Umbilical cord (tissue), 2 donors: ENCODE measurements at places on chromosomes 2 and 18.

DNA sequence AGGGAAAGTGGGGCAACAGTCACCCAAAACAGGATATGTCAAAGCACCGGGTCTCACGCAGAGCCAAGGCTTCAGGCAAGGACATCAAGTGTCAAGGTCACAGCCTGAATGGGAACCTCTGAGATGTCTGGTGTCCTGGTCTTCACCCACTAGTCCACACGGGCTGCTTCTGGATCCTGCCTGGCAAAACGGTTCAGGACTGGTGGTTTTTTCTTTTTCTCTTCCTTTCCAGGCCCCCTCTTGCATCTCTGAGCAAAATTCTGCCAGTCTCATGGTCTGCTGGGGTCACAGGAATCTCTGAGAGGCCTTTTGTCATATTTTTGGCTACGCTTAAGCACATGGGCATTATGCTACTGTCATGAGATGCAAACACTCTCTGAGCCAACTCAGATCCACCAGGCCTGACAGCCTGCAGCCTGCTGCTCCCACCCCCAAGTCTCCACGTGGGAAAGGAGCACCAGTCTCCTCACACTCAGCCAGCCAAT, 518.2 kb upstream of the ZEB2 start:
- DNase-seq = peak; percentile 27

DNA sequence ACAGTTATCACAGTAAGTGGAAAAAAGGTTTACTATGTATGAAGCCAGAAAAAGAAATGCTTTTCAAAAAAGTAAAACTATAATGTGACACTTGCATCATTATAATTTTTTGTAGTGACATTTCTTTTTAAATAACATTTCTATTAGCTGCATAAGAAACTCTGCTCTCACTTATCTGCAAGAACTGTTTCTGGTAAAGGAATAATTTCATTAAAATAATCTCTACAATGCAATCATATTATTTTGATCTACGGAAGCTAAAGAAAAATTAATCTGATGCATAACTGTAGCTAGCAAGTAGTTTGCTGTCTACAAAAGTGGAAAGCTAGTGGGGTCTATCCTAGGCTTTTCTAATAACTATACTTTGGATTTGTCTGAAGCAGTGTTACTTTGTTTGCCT, 50.1 kb downstream of the PGAP1 start:
- no peak for DNase-seq

DNA sequence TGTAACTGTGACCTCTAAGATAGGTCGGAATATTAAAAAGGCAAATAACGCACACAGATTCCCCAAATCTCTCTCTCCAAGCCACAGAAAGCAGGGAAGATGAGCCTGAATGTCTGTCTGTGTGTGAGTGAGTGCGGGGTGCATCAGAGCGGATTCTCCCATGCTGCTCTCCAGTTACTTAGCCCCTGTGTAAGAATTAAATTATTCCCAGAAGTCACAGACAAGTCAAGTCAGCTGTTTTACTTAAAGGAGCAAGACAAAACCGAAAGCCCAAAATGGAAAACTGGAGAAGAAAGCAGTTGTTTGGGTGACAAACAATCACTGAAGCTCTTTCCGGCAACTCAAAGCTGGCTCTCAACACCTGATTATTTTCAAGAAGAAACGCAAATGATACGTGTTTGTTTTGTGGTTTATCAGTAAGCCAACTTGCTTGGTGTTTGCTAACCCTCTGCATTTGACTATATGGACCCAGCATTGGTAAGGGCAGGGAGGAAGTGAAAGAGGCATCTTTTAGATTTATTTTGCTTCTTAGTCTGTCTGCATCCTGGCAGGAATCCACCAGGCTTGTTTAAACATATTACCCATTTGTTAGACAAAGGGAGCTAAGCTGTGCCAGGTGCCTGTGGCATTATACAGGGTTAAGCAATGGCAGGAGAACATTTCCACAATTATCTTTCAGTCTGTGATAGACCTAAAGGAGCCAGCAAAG, 121.5 kb upstream of the CREB1 start:
- no peak for DNase-seq

DNA sequence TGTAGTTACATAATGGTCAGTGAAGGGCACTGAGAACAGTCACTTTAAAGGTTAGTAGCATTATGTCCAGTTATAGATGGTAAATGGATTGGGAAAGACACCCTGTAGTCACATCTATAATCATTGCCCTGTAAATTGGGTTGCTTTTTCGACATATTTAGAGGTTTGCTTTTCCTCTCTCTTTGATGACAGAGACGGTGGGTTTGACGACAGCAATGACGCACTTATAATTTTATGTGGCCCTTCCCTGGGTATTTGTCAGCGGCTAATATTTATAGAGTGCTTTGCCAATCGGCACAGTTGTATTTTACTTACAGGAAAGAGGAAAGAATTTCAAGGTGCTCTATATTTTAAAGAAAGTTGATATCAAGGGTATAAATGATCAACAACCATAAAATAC, 2.8 kb downstream of the CPS1 start:
- DNase-seq = no peak

GRCh38 chr2:102069311-102069974, 73.1 kb upstream of the IL1R1 start:
- no peak for DNase-seq

DNA sequence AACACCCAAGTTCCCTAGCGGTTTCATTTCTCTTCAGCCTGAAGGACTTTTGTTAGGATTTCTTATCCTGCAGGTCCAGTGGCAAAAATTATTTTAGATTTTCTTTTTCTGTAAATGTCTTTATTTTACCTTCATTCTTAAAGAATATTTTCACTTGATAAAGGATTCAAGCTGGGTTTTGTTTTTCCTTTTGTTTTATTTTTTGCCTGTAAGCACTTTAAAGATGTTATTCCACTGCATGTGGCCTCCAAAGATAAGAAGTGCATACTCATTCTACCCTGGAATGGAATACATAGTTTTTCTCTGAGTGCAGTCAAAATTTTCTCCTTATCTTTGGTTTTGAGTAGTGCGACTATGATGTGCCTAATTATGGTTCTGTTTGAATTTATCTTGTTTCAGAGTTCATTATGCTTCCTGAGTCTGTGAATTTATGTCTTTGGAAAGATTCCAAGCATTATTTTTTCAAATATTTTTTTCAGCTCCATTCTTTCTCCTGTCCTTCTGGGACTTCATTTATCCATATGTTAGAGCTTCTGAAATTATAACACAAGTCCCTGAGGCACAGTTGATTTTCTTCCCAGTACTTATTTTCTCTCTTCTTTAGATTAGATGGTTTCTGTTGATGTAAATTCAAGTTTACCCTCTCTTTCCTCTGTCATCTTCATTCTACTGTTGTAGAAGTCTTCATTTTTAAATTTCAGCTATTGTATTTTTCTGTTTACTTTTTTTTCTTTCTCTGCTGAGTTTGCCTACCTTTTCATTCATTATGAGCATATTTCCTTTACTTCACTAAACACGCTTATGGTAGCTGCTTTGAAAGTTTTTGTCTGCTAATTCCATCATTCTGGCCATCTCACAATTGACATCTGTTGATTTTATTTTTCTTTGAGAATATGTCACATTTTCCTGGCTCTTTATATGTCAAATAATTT, 69.6 kb downstream of the MAPRE2 start:
- peak; percentile 31 for DNase-seq

- no peak for DNase-seq
Observed at GRCh38 chr2:103252781-103253180, 490.9 kb downstream of the TMEM182 start.

DNA sequence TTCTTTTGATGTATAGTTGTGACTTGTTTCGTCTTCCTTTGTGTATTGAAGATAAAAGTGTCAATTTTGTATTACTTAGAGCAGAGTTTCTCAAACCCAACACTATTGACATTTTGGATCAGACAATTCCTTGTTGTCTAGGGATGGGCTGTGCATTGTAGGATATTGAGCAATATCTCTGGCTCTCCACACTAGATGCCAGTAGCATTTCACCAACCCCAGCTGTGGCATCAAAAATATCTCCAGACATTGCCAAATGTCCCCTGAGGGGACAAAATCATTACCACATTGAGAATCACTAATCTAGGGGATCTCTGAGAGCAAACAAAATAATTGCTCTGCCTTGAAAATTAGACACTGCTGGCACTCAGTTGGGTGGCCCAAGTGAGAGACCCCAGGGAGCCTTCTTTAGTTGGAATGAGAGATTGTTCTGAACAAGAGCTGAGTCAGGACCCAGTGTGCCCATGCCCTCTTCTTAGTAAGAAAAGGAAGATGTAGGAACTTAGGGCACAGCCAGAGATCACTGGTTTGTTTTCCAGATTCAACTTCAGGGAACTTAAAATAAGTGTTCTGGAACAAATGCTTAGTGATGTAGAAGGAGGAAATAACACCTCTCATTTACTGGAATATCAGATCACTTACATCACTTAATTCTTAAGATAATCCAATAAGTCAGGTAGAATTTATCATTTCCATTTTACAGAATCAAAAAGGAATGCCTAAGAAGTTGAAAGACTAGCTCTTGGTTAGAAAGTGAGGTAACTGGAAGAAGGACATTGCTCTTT, 466.6 kb upstream of the TNP1 start:
- DNase-seq = no peak

DNA sequence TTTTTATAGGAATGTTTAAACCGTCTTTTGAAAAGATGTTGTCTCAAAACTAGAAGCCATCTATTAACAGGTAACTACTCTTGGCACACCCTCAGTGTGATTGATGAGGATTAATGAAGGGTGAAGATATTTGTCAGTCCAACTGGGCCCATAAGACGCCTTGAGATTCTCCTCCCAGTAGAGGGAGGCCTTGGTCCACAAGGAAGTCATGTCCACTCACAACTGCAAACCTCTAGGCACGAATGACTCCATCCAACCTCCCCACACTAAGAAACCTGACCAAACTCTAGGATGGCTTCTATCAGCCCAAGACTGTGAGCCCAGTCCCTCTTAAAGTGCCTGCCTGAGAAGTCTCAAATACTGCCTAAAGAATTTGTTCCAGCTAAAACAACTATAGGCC, 19.2 kb upstream of the GRP start:
- DNase-seq = no peak

DNA sequence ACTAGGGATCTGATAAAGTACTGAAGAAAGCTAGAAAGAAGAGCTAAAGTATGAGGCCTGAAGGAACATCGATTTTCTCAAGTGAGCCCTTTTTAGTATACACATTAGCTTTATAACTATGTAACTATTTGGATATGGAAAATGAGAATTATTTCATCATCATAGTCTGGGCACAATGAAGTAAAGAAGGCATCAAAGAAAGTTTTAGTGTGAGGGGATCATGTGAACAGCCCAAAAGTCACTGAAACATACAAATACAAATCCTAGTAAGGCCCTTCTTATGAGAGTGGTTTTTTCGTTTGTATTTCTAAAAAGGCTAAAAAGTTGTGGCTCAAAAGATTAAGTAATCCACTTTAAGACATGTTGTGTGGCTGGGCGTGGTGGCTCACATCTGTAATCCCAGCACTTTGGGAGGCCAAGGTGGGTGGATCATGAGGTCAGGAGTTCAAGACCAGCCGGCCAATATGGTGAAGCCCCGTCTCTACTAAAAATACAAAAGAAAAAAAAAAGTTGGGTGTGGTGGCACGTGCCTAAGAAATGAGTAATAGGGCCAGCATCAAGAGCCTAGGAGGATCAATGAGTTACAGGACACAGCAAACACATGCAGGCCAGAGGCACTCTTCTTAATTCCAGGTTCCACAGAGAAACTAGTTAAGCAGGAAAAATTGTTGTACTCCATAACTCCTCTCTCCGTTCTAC, 61.9 kb downstream of the PUM2 start:
- DNase-seq = peak; percentile 76
